COR-L47 (cell line): ENCODE measurements at places on chromosomes 6 and 20.

DNA sequence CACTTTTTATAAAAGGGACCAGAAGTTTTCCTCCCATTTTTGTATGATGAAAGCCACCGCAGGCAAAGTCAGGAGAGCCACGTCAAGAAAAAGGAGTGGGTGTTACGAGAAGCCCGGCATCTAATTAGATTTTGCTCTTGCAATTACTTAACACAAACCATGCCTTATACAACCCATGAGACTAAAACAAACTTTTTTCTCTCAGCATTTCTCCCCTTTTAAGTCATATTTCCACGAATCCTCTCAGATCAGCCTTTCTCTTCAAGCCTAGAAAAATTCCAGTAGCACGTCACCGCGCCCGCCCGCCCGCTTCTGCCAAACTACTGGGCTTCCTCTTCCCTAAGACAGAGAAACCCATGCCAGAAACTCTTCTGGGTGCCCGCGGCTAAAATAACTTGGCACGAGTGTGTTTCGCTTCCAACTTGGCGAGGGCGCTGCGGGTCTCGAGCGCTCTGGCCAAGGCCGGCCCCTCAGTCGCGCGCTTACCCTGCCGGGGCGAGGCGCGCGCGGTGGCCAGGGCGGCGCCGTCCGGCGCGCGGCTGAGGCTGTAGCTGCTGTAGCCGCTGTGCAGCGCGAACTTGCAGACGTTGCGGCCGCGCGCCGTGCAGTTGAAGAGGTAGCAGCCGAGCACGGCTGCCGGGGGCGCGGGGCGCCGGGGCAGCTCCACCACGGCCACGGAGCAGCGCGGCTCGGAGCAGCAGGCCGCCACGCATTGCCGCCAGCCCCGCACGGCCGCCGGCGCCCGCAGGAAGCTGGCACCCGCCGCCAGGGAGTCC lies 1.0 kb downstream of the LRP11 start:
- no peak for DNase-seq

DNA sequence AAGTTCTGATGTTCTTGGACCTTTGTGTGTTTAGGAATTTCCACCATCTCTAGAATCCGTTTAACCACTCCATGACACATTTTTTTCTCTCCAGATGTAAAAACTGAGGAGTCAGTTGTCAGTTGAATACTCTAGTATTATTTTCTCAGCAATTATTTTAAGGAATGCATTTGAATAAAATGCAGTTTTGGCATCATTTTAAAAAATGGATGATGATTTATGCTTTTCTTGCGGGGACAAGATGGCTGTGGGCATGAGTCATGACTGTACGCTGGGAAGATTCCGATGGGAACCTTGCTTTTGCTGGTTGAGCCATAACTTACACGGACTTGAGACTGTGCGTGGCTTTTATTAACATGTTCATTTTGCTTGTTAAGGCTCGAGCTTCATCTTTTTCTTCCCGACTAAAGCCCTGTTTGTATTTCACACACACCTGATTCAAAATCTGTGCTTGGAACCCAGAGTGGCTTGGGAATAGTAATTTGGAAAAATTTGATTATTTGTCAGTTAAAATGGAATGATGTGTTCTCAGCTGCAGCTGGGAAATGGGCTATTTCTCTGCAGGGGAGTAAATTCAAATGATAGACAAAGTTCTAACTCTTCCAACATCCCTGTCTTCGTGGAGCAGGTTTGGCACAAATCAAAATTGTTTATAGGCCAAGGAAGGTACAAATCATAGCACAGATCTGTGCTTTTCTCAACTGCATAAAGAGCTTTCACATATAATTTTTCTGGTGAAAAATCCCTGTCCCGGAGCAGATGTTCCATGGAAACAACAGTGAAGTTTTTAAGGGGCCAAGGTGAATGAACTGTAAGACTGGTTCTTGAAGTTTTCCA lies 470.5 kb upstream of the JAG1 start:
- no peak for DNase-seq

GRCh38 chr6:148249679-148250375 lies 92.8 kb upstream of the SASH1 start:
- DNase-seq: no peak

DNA sequence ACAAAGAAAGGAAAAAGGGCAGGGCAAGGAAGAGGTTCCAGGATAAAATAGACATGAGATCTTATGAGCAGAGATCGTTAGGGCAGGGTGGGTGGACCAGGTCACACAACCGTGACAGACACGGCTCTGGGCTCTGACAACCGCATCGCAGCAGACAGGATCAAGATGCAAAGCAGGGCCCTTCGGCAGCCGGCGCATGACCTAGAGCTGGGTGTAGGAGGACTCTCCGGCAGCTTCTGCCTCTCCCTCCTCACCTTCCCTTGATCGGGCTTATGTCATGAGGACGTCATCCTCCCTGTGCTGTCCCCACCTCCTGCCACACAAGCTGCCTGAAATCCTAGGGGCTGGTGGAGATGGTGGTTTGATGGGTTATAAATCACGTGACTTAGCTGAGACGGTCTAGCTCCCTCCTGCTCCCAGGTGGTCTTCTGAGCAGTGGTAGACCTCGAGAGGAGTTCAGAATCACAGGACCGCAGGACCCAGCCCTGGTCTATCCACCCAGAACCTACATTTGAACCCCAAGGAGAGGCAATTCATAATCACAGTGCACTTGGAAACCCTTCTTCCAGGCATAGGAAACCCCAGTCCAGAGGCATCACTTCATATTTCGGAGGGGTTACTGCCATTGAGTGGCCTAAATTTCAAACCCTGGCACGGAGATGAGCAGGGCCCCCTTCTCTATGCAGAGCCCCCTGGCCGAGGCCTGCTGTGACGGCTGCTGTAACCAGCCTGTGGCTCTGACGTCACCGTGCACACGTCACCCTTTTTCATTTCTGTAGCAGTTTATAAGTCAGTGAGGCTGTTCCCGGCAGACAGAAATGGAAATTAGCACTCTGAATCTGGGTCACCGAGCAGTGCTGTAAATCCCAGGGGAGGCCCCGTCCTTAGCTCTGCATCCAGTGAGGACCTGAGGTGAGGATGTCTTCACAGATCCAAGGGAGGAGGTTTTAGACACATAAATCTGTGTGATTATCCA lies 8.7 kb upstream of the CCR6 start:
- DNase-seq: no peak

- no peak for DNase-seq
Observed at GRCh38 chr6:136613477-136613876, 63.3 kb upstream of the MAP7 start.
